ENCODE measurements at places on chromosomes 12 and 14. TPM values are rescaled to one million over a fixed set of nuclear protein-coding genes. Genes with fewer than 3 reads are reported as not detected.

- no peak overlapping the region for H3K27ac ChIP-seq
- H3K4me1 ChIP-seq: peaks cover 11% of the 10 kb centered on the region
- H3K4me3 ChIP-seq: no peak overlapping the region
- H3K36me3 ChIP-seq: no peaks in the 10 kb centered on the region
Measured at GRCh38 chr14:102821252-102821651, 44.0 kb downstream of the TRAF3 start.

DNA sequence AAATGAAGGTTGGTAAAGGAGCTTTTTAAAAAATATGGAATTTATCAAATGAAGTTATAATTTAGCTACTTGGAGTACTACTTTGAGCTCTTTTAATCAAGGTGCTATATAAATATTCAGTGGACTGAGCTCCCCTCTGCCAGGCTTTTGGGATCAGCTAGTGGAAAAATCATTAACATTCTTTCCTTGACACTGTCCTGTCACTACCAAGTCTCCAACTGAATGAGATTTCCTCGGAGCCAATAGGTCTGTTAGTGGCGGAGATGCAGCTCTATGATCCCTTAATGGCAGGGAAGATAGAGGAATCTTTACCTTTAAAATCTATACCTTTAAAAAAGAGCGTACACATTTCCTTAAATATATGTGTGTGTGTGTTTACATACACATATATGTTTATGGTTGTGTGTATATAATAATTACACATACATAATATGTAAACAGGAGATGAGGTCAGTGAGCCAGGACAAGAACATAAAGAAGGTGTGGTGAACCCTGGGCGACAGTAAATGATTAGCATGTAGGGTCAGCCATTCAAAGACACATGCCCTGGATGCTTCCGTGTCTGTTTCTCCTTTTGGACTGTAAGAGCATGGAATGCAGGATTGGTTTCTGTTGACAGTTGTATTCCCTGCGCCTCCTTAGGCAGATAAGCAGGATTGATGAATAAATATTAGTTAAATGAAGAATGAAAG, 47.7 kb upstream of the ATP2A2 start:
- 0 out of 3 replicates have a peak, but pooled peaks cover 1% of the 10 kb centered on the region for H3K36me3 ChIP-seq
- no peak overlapping the region for H3K27ac ChIP-seq
- H3K4me1 ChIP-seq: no peaks in the 10 kb centered on the region
- no peak overlapping the region for H3K4me3 ChIP-seq
- no peak for DNase-seq
- no peaks in the 10 kb centered on the region for H3K27me3 ChIP-seq

DNA sequence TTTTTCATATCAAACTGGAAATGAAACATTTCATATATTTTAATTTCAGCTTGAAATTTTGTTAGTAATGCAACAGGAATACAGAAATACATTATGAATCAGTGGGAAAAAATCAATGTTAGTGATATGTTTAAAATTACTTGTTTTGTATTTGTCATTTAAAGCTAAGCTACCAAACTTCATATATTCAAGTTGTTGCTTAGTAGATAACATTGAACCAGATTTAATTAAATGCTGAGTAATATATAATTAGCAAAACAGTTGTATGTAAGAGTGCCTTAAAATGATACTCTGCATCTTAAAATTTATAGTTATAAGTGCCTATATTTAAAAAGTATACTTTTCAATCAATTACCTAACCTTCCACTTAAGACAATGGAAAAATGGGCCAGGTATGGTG, 5.0 kb downstream of the CHURC1 start:
- H3K4me3 ChIP-seq: no peak overlapping the region
- H3K4me1 ChIP-seq: 0 out of 2 replicates have a peak, but pooled peaks cover 3% of the 10 kb centered on the region
- H3K27me3 ChIP-seq: no peaks in the 10 kb centered on the region
- H3K36me3 ChIP-seq: peaks cover 3% of the 10 kb centered on the region

DNA sequence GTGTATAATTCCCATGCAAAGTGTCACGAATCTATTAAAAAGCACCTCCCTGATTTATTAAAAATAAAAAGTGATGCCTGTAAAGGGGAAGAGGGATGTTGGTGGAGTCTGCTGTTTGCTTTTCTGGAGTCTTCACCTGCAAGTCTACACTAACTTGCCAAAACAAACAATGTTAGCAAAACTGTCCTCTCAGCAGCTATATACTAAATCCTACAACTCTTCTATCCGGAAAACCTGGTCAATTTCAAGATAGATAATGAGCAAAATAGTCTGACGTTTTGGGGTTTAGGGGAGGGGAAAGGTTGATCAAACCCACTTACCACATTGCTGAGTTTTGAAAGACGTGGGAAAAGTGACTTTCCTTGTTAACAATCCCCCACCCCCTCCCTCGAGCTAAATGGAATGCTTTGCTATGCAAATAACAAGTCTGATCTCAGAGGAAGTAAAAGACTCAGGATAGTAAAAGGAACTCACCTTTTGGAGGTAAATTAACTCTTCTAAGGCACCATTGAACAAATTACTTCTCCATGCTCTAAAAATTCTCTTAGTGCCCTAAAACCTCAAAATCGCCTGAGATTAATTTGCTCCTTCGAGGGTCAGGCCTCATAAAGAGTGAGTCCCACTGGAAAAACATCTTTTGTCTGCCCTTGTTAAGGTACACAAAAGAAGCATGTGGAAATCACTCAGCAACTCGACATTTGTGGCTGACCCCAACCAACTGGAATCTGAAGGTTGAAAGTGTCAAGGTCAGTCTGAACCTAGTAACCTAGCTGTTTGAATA, 13.5 kb downstream of the BMP4 start:
- H3K27me3 ChIP-seq: peaks cover 17% of the 10 kb centered on the region
- peak overlapping the region; percentile 24 for H3K27ac ChIP-seq
- DNase-seq: no peak
- H3K36me3 ChIP-seq: no peaks in the 10 kb centered on the region
- no peak overlapping the region for H3K4me3 ChIP-seq

DNA sequence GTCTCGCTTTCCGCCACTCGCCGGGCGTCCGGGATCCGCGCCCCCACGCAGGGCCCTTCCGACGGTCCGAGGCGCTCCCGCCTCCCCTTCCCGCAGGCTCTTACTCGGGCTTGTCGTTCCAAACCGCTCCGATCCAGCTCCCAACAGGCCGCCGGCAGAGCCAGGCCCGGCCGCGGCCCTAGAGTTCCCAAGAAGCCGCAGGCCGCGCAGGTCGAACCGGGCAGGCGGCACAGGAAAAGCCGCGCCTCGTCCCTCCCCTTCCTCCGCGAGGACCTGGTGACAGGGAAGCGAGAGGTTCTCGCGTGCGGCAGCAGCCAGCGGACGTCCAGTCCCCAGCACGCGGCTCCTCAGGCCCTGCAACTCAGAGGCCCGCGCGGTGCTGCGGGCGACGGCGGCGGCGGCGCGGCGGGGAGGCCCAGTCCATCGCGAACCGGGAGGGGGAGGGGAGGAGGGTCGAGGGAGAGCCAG, 272 bp downstream of the HECTD1 start:
- H3K36me3 ChIP-seq: peaks cover 30% of the 10 kb centered on the region
- DNase-seq: no peak
- H3K27ac ChIP-seq: peak overlapping the region; percentile 57
- peak overlapping the region; percentile 91 for H3K4me3 ChIP-seq
- no peaks in the 10 kb centered on the region for H3K27me3 ChIP-seq
- no peaks in the 10 kb centered on the region for H3K4me1 ChIP-seq

- no peaks in the 10 kb centered on the region for H3K27me3 ChIP-seq
- no peak overlapping the region for H3K27ac ChIP-seq
- no peak overlapping the region for H3K4me3 ChIP-seq
Measured at GRCh38 chr14:45610318-45610717, 357.3 kb upstream of the MIS18BP1 start.

- no peaks in the 10 kb centered on the region for H3K4me1 ChIP-seq
- no peaks in the 10 kb centered on the region for H3K27me3 ChIP-seq
- H3K27ac ChIP-seq: no peak overlapping the region
- H3K36me3 ChIP-seq: no peaks in the 10 kb centered on the region
- H3K4me3 ChIP-seq: no peak overlapping the region
- no peak for DNase-seq
Measured at GRCh38 chr12:96419576-96420276, 19.5 kb upstream of the CDK17 start.

- no peak overlapping the region for H3K27ac ChIP-seq
- no peak overlapping the region for H3K4me3 ChIP-seq
- no peaks in the 10 kb centered on the region for H3K27me3 ChIP-seq
Measured at GRCh38 chr12:130083002-130083401, 79.3 kb upstream of the FZD10 start.

GRCh38 chr12:108777156-108777555, 45.8 kb upstream of the CORO1C start:
- H3K4me1 ChIP-seq: no peaks in the 10 kb centered on the region
- H3K36me3 ChIP-seq: no peaks in the 10 kb centered on the region
- no peak overlapping the region for H3K4me3 ChIP-seq

- H3K27me3 ChIP-seq: no peaks in the 10 kb centered on the region
- H3K4me3 ChIP-seq: no peak overlapping the region
- H3K27ac ChIP-seq: no peak overlapping the region
- H3K4me1 ChIP-seq: no peaks in the 10 kb centered on the region
- no peaks in the 10 kb centered on the region for H3K36me3 ChIP-seq
- DNase-seq: peak; percentile 75
Measured at GRCh38 chr14:104436047-104436591, 143.4 kb upstream of the C14orf180 start.

- no peak for DNase-seq
- H3K4me1 ChIP-seq: peaks cover 8% of the 10 kb centered on the region
- H3K27ac ChIP-seq: no peak overlapping the region
- no peaks in the 10 kb centered on the region for H3K27me3 ChIP-seq
- H3K36me3 ChIP-seq: peaks cover 10% of the 10 kb centered on the region
Measured at GRCh38 chr12:13316587-13317246, 120.2 kb downstream of the EMP1 start.

DNA sequence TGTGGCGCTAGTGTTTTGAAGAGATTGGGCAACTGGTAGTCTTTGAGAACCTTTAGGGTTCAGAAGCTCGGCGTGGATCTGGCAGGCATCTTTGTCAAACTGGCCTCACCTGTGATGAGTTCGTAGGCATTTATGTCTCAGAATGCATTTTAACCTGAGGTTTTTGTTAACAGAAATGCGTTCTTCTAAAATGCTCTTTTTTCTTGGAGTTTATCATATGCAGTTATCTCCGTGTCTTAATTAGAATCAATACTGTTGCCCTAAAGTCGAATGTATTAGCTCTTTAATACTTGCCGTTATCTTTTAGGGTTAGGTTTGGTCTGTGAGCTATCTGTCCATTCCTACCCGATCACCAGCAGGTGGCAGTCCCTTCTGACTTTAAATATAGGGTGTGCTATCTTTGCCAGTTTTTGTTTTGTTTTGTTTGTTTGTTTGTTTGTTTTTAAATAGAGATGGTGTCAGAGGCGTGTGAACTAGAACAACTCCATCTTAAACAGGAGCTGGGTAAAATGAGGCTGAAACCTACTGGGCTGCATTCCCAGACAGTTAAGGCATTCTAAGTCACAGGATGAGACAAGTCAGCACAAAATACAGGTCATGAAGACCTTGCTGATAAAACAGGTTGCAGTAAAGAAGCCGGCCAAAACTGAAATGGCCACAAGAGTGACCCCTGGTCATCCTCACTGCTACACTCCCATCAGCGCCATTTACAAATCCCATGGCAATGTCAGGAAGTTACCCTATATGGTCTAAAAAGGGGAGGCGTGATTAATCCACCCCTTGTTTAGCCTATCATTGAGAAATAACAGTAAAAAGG, 1.4 kb downstream of the ATF1 start:
- peak overlapping the region; percentile 88 for H3K4me3 ChIP-seq
- no peak overlapping the region for H3K27ac ChIP-seq
- peak; percentile 46 for DNase-seq

DNA sequence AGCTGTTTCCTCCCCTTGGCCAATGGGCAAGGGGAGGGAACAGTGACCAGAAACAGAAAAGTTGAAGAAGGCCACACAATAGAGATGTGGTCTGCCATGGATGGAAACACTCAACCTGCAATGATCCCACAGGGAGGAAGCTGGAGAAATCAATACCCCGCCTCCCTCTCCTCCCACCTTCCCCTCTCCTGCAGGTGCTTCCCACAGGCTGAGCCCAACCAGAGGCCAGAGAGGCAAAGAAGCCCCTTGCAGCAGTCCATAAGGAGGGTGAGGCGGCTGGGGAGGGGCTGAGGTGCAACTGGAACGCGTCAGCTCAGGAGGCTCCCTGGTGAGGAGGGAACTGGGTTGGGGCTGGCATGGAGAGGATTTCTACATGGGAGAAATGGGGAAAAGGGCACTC, 84.0 kb downstream of the RNF34 start:
- no peaks in the 10 kb centered on the region for H3K4me1 ChIP-seq
- H3K4me3 ChIP-seq: no peak overlapping the region
- no peaks in the 10 kb centered on the region for H3K27me3 ChIP-seq
- no peak overlapping the region for H3K27ac ChIP-seq

GRCh38 chr14:90509403-90509802, 112.6 kb downstream of the CALM1 start:
- H3K4me3 ChIP-seq: peak overlapping the region; percentile 7
- no peaks in the 10 kb centered on the region for H3K36me3 ChIP-seq
- H3K27ac ChIP-seq: no peak overlapping the region
- peaks cover 3% of the 10 kb centered on the region for H3K4me1 ChIP-seq
- H3K27me3 ChIP-seq: no peaks in the 10 kb centered on the region
- no peak for DNase-seq

DNA sequence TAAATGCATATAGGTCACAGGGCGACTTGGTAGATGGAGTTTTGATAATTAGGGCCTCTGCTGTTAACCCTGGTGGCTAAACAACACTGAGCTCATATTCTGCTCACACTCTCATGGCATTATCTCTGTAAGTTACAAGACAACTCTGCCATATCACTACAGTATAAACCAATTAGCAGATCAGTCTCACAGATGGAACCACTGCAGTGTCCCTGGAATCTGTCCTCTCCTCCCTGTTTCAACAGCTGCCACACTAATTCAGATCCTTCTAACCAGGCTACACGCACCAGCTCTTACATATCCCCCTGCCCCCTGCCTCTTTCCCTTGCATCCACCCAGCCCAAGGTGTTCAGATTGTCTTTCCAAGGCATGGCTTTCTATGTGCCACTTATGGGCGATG, 161.0 kb upstream of the RMST start:
- H3K36me3 ChIP-seq: peaks cover 3% of the 10 kb centered on the region
- no peak overlapping the region for H3K27ac ChIP-seq
- H3K4me3 ChIP-seq: peak overlapping the region; percentile 34
- DNase-seq: no peak
- no peaks in the 10 kb centered on the region for H3K27me3 ChIP-seq

DNA sequence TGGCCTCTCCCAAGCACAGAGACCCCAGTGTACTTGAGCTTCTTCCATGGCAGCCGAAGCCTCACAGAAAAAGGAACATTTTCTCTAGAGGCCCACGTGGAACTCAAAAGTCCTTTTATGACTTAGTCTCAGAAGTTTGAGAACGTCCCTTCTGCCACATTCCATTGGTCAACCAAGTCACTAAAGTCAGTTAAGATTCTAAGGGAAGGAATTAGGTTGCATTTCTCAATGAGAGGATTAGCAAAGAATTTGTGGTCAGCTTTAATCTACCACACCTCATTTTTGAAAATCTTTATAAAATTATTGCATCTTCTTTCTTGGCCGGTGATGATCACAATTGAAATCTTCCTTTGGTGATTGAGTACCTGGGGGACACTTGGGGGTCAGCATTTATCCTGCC, 279.9 kb upstream of the TBX3 start:
- 0 out of 2 replicates have a peak, but pooled peaks cover 2% of the 10 kb centered on the region for H3K27me3 ChIP-seq
- no peak overlapping the region for H3K27ac ChIP-seq
- no peaks in the 10 kb centered on the region for H3K4me1 ChIP-seq
- no peaks in the 10 kb centered on the region for H3K36me3 ChIP-seq

- no peak overlapping the region for H3K4me3 ChIP-seq
- no peak for DNase-seq
- no peaks in the 10 kb centered on the region for H3K4me1 ChIP-seq
Measured at GRCh38 chr12:93407054-93407962, 29.6 kb downstream of the NUDT4 start.

Gene ADCY4
- 0.53 TPM for total RNA-seq

Gene SLCO1B1
- 0.09 TPM for total RNA-seq

Gene KLRK1
- total RNA-seq: not detected

Gene IL23A
- total RNA-seq: 1.5 TPM

Gene TSPAN9
- 19.0 TPM for total RNA-seq

Gene CARMIL3
- total RNA-seq: 5.8 TPM

Gene SLC2A14
- total RNA-seq: 19.3 TPM

Gene PTPRR
- 0.22 TPM for total RNA-seq

Gene ARL1
- total RNA-seq: 68.0 TPM

Gene LMO3
- not detected for total RNA-seq
